ENCODE measurements at places on chromosomes 6 and 20.

GRCh38 chr6:84588697-84589080 lies 175.7 kb downstream of the TBX18 start:
- DNase-seq, result no peak

- DNase-seq, result no peak
Measured at GRCh38 chr6:50358113-50358512, 308.4 kb upstream of the DEFB112 start.

DNA sequence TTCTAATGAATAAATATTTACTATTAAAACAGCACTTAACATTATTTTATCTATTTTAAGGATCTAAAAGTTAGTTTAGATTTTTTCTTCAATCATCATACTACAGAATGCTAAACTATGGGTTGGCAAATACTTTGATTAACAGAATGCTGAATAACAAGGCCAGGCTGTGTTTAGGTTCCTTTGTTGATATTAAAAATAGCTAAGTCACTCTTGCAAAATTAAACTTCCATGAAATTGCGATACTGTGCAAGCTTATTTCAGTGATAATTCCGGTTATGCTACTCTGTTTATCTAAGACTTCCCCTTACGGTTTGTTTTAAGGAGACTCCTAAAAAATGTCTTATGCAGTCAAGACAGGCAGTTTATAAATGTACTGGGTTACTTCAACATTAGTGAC lies 2.8 kb downstream of the RNF24 start:
- DNase-seq, result no peak

GRCh38 chr6:16704401-16705045 lies 56.7 kb downstream of the ATXN1 start:
- no peak for DNase-seq

DNA sequence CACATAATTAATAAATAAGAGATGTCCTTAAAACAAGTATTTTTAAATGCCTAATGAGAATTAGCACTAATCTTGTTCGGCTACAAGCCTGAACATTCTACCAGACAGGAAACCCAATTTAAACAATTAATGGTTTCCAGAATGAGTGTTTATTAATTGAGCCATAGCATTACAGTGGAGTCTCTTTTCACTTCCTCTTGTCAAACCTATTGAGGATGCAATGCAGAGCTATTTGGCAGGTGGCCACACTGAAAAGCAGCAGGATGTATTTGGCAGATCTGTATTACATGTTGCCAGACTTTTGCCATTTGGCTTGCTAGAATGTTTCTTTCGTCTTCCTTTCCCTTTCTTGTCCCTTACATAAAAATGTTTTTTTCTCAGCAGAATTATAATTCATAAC lies 475.2 kb upstream of the MARCKS start:
- DNase-seq, result peak; percentile 76

- no peak for DNase-seq
Measured at GRCh38 chr20:53923566-53924369, 146.6 kb downstream of the BCAS1 start.

DNA sequence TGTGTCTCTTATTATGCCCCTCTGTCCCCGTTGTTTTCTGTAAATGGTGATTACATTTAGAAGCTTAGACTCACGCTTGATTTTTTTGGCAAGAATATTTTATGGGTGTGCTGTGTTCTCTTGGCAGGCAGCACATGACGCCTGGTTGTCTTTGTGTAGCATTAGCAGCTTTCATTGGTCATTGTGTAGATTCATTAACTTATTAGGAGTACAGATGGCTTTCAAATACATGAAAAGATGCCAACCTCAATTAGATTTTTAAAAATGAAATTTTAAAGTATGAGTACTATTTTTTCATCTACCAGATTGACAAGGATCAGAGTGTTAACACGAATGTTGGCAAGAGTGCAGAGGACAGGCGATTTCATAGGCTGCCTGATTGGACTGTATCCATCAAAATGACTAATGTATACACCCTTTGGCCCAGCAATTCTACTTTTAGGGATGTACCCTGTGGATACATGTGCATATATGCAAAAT lies 15.2 kb downstream of the COX4I2 start:
- DNase-seq, result peak; percentile 100

- DNase-seq, result no peak
Measured at GRCh38 chr6:158232316-158233213, 64.4 kb downstream of the GTF2H5 start.

- no peak for DNase-seq
Measured at GRCh38 chr6:26088344-26088743, 1.1 kb downstream of the HFE start.

GRCh38 chr20:10171864-10172751 lies 46.5 kb upstream of the SNAP25 start:
- DNase-seq, result no peak

DNA sequence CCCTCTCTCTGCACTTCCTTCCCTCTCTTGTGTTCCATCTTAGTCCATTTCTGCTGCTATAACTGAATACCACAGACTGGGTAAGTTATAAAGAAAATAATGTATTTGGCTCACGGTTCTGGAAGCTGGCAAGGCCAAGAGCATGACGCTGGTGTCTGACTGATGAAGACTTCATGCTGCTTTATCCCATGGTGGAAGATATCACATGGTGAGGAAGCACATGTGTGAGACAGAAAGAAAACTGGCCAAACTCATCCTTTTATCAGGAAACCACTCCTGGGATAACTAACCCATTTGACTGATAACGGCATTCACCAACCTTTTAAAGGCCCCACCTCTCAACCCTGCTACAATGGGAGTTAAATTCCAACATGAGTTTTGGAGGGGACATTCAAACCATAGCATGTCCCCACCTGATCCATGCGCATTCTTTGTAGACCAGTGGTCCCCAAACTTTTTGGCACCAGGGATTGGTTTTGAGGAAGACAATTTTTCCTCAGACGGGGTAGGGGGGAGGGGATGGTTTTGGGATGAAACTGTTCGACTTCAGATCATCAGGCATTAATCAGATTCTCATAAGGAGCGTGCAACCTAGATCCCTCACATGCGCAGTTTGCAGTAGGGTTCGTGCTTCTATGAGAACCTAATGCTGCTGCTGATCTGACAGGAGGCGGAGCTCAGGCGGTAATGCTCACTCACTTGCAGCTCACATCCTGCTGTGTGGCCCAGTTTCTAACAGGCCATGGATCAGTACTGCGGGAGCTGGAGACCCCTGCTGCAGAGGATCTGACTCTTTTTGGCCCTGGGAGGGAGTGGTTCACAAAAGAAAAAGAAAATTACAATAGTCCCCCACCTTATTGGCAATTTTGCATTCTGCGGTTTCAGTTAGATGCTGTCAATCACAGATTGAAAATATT lies 71.7 kb upstream of the RNF24 start:
- DNase-seq, result no peak

DNA sequence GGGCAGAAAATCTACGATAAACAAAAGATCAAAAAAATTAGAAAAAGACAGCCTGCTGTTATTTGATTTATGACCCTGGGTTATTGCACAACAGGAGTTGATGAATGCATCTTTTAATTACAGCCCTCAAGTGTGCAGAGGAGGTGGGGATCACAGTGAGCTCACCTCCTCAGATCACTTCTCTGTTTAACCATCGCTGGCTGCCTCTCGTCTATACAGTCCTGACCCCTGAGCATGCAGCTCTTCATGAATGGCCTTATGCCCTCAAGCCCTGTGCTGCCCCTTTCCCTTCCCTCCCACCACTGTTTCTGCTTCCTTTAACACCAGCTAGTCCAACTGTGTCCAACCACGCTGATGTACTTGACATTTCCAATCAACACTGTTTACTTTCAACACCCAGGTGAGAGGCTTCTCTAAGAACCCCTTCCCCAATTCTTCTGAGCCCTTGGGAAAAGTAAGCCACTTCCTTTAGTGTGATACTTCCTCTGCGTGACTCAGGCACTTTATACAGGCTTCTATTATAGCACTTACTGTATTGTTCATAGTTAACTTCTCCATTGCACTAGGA lies 60.6 kb upstream of the RIPOR2 start:
- no peak for DNase-seq

- no peak for DNase-seq
Measured at GRCh38 chr6:140586426-140587061, 1212.1 kb upstream of the CITED2 start.

DNA sequence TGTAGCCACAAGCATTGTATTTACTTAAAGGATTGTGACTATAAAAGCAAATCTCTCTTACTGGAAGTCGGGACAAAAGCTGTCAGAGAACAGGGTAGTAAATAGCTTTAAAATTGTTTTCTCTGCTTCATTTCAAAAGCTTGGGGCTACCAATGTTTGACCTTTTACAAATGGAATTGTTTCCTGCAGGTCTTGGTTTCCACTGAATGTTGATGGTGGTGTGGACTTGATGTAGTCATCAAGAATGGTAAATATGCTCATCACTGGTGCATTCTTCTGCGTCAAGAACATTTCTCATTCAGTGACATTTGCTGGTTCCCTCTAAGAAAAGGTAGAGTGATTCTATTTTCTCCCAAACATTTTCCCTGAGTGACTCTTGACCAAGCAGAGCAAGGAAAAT lies 435.4 kb upstream of the KHDRBS2 start:
- DNase-seq, result no peak

DNA sequence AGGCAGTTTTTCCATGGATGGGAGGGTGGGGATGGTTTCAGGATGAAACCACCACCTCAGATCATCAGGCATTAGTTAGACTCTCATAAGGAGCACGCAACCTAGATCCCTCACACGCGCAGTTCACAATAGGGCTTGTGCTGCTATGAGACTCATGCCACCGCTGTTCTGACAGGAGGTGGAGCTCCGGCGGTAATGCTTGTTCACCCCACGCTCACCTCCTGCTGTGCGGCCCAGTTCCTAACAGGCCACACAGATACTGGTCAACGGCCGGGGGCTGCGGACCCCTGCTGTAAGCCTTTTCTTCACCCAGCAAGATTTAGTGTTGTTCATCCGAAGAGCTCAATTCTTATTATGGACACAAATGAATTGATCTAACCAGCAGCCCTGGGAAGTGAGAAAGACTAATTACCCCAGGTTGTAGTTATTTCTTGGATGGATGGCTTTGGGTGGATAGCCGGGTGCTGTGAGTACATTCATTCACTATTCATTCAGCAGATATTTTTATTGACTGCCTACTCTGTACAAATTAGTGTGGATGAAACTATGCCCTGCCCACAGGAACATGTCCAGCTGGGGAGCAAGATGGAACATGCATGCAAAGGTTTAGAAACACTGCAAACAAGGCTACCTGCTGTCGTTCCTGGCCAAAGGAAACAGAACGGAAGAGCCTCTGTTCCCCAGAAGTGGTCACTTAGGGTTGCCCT lies 57.2 kb downstream of the RIOK1 start:
- no peak for DNase-seq

DNA sequence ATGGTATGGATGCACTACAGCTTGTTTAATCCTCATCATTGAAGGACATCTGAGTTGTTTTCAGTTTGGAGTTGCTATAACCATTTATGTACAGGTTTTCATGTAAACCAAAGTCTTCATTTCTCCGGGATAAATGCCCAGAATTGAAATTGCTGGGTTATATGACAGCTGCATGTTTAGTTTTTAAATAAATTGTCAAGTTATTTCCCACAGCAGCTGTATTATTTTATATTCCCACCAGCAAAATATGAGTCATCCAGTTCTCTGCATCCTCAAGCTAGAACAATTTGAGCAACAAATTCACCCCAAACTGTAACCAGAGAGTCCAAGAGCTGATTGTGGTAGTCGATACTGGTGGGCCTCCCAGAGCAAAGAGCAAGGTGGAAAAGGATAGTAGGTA lies 161.0 kb upstream of the PRND start:
- DNase-seq, result no peak

- no peak for DNase-seq
Measured at GRCh38 chr20:20225325-20226043, 142.4 kb upstream of the INSM1 start.

- DNase-seq, result no peak
Measured at GRCh38 chr20:58327211-58327610, 17.7 kb downstream of the RAB22A start.

DNA sequence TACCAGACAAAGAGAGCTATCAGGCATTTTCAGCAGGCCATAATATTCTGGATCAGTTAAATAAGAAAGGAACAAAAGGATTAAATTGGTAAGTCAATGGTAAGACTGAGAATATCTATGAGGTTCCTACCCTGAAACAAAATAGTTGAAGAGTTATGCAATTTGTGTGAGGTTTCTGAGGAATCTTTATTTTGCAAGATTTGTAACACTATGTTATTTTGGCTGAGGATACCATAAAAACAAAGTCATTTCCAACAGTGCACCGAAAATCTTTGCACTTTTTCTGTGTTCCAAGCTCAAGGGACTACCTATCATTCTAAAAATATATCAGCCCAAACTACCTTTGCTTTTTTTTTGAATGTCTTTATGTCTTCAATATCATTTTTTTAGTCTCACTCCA lies 383.3 kb upstream of the CITED2 start:
- DNase-seq, result no peak

DNA sequence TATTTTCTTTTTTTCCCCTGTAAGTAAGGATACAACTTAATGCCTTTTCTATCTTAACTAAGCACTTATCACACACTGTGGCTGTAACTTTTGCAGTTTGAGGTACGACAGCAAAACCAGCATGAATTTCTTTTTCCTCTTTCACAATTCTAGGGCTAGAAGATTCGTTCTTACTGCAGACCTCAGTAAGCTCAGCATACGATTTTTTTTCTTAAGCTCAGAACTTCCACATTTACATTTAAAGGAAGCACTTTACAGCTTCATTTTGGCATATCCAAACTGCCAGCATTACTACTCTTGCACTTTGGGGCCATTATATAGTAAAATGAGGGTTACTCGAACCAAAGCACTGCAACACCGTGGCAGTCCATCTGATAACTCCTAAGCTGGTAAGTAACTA lies 889 bp upstream of the CHMP4B start:
- DNase-seq, result no peak

- no peak for DNase-seq
Measured at GRCh38 chr6:1013656-1014430, 298.1 kb upstream of the FOXQ1 start.

- no peak for DNase-seq
Measured at GRCh38 chr6:108492131-108492766, 68.5 kb upstream of the FOXO3 start.

DNA sequence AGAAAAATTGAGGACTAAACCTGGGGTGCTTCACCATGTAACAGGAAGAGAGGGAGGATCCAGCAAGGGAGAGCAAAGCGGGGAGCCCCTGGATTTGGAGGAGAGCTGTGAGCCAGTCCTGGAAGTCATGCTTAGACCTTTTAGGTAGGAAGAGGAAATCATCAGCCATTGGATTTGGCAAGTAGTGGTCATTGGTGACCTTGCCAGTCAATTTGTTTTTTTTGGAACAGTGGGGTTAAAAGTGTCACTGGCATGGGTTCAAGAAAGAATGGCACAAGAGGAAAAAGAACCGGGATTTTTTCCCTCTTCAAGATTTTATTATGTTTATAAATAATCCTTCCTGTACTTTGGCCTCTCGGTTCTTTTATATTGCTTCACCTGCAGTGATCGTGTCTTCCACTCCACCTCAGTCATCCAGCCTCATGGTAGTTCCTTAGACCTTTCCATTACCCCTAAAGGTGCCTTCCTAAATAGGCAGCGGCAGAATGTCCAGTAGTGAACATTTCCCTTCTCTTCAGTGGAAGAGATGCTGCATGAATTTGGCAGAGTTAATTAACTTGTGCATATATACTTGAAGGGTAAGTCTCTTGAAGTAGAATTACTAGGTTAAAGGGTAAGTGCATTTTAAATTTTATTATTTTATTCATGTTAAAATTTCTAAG lies 124.7 kb downstream of the QKI start:
- DNase-seq, result no peak

GRCh38 chr6:125088963-125089362 lies 64.6 kb upstream of the TPD52L1 start:
- peak; percentile 16 for DNase-seq

- DNase-seq, result no peak
Measured at GRCh38 chr6:19731282-19731681, 105.9 kb upstream of the ID4 start.

- DNase-seq, result no peak
Measured at GRCh38 chr20:8930726-8931125, 138.2 kb upstream of the PLCB4 start.

Data from NCI-H446 treated with DMSO at 0.1 percent for 48 hours (cell line).